ENCODE measurements at places on chromosomes 12 and 14.

DNA sequence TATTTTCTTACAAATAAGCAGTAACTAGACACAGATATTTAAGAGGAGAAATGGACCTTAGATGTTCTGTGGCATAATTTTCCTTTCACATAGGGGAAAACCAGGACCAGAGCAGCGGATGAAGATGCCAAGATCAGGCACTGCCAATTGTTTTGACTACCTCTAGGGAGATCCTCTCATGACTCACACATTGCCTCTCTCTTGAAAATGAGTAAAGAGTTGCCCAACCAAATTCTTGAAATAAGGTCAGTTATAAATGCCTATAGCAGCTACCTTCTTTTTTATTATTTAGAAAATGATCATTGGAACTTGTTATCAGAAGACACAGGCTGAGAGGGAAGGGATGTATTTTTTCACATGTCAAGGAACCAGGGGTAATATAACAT, 263.4 kb upstream of the PLEKHG7 start:
- no peak for DNase-seq

DNA sequence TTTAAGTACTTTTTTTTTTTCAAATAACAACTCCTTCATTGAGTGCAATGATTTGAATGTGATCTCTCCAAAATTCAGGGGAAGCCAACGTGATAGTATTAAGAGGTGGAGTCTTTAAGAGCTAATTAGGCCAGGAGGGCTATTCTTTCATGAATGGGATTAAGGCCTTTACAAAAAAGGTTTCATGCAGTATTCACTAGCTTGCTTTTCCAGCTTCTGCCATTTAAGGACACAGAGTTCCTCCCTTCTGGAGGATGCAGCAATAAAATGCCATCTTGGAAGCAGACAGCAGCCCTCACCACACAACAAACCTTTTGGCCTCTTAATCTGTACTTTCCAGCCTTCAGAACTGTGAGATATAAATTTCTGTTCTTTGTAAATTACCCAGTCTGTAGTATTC, 586.8 kb upstream of the LMO3 start:
- no peak for DNase-seq

DNA sequence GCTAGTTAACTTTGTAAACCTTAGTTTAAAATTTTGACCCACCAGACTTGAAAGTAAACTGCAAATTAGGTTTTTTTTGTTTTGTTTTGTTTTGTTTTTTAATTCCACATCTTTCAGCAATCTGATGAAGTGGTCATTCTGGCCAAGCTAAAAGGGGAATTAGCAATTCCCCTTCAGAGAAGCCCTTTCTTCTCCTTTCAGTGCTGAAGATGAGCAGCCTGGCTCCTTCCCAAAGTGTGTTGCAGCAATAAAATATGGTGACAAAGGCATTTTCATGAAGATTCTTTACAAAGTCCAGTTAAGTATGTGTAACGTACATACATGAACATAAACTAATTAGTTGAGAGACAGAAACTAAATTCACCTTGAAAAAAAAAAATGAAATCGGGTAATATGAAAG, 380.1 kb downstream of the NOVA1 start:
- no peak for DNase-seq

GRCh38 chr12:132185705-132186104, 41.4 kb downstream of the NOC4L start:
- no peak for DNase-seq

GRCh38 chr12:95700316-95700785, 90.2 kb downstream of the NTN4 start:
- no peak for DNase-seq

DNA sequence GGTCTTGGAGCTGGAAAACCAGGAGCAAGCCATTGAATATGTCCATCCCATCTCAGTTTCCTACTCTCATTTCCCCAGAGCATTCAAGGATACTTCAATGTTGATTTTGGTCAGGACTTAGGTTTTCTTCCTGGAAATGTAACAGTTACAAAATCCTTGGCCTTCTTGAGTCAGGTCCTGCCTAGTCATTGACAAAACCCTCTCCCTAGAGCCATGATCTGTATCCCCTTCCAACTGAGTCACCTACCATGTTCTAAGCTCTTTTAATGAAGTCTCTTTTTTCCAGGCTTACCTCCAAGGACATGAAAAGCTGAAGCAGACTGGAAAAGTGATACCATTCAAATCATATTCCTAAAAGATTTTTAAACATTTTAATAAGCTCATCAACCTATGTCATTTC, 549.2 kb downstream of the GALC start:
- no peak for DNase-seq

- DNase-seq, result peak; percentile 91
These were observed 33.8 kb downstream of the CREBL2 start for GRCh38 chr12:12645485-12645884.

DNA sequence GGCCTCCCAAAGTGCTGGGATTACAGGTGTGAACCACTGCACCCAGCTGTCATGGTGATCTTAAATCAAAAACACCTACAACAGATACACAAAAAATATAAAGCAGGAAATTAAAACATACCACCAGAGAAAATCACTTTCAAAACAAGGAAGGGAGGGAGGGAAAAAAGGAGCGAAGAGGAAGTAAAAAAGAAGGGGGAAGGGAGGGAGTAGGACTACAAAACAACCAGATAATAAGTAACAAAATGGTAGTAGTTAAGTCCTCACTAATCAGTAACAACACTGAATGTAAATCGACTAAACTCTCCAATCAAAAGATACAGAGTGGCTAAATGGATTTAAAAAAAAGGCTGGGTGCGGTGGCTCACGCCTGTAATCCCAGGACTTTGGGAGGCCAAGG, 89.0 kb downstream of the SH2B3 start:
- no peak for DNase-seq

DNA sequence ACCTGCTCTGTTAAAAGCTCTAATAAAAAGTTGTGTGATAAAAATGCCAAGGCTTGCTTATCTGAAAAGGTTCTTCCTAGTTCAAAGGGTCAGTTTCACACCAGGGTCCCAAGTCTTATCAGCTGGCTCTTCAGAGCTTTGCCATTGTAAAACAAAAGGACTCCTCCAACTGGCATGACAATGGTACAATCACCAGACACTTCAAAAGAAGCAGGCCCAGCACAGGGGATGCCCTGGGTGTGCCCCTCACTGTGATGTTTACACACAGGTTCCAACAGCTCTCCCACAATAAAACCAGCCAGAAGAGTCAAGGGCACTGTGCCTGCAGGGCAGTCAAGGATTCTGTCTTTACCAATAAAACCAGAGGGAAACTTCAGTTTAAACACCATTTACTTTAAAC, 78.7 kb downstream of the PRICKLE1 start:
- DNase-seq, result peak; percentile 59

GRCh38 chr12:18859400-18859799, 121.5 kb downstream of the CAPZA3 start:
- no peak for DNase-seq

DNA sequence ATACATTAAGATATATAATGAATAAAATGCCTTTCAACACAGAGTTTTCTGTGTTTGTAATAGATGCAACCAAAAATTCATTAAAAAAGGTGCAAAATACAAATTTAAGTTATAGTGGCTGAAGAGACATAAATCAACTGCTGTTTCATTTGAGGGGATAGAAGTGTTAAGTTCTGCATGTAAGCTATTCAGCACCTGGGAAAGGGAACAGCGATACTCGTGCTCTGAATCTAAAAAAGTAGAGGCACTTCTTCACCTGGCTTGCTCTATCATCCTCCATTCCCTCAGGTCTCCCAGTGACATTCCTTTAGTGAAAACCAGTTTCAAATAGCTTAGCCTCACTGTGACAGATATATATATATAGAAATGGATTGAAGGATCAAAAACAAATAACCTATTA, 222.6 kb downstream of the ACSS3 start:
- peak; percentile 59 for DNase-seq

GRCh38 chr14:50475460-50475859, 56.9 kb downstream of the MAP4K5 start:
- no peak for DNase-seq

DNA sequence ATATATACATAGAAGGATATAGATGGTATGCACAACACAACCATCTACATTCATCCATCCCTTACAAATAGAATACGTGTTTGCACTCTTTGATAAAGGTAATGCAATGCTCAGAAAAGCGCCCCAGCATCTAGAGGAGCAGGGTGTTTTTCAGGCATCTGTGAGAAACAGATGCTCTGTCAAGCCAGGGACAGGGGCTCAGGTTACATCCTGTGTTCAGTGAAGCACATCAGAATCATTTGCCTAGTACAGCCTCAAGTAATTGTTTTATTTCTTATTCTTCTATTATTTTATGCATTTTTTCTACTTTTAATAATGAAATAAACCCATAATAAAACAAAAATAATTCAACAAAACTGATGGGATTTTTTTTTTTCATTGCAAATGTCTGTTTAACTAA, 50.5 kb upstream of the HIF1A start:
- peak; percentile 62 for DNase-seq

DNA sequence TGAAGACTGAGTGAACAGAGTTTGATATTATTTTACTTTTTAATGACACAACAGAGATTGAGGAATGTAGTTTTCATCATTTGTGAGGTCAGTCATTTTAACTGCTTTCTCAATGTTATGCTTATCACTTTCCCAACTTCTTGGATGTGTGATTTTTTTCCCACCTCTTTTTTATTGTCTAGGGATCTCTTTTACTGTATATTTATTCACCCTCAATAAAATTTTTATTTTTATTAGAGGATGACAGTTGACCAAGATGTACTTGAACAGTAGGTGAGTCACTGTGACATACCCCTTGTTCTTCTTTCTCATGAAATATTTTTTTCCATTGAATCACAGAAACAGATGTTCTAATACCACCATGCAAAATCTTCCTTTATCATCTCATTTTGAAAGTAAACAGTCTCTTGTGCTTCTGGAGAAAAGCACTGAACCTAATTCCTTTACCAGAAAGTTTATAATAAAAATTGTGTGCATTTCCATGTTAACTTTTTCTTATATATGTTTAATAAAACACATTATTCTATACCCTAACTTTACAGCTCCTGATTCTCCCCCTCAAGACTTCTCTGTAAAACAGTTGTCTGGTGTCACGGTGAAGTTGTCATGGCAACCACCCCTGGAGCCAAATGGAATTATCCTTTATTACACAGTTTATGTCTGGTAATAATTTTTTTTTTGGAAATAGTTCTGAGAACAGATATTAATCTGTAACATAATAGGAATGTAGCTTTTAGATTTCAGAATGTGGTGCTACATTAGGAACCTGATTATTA, 65.9 kb downstream of the PTPRQ start:
- no peak for DNase-seq

- DNase-seq, result no peak
These were observed 53.3 kb downstream of the BDKRB1 start for GRCh38 chr14:96309133-96309895.

- DNase-seq, result no peak
These were observed 4.2 kb upstream of the LRR1 start for GRCh38 chr14:49594347-49595091.

Data from GM23338 (cell line).